Activated gamma-delta T cell treated with anti-CD3 and anti-CD28 coated beads, Interleukin-2, amount 50 U/mL, for 16 hours (primary cell): ENCODE measurements at places on chromosomes 5 and 9.

DNA sequence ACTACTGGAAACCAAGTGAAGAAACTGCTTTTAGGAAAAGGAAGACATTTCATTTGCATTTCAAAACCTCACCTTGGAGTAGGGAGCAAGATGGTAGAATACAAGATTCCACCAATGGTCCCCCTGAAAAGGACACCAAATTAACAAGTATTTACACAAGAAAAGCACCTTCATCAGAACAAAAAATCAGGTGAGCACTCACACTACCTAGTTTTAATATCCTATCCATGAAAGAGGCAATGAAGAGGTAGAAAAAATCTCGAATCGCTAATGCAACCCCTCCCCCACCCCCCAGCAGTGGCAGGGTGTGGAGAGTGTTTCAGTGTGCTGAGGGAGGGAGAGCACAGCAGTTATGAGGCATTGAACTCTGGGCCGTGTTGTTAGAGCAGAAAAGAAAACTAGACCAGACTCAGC lies 1397.0 kb upstream of the C9orf72 start:
- DNase-seq, result no peak

DNA sequence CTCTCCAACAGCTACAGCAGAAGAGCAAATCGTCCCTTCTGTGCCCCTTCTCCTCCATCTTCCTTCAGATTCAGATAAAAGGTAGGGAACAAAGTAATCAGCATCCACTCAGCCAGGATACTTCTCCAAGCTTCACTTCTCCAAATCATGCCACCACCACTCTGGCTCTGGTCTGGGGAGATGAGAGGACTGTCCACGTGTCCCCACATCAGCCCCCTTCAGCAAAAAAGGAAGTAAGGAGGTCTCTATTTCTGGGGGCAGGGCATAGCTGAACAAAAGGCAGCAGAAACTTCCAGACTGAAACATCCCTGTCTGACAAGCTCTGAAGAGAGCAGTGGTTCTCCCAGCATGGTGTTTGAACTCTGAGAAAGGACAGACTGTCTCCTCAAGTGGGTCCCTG lies 116.9 kb downstream of the C5orf15 start:
- DNase-seq, result no peak

GRCh38 chr5:18985171-18985758 lies 1002.7 kb downstream of the CDH18 start:
- DNase-seq, result no peak

- no peak for DNase-seq
Observed at GRCh38 chr5:67581203-67581602, 384.6 kb upstream of the CD180 start.

DNA sequence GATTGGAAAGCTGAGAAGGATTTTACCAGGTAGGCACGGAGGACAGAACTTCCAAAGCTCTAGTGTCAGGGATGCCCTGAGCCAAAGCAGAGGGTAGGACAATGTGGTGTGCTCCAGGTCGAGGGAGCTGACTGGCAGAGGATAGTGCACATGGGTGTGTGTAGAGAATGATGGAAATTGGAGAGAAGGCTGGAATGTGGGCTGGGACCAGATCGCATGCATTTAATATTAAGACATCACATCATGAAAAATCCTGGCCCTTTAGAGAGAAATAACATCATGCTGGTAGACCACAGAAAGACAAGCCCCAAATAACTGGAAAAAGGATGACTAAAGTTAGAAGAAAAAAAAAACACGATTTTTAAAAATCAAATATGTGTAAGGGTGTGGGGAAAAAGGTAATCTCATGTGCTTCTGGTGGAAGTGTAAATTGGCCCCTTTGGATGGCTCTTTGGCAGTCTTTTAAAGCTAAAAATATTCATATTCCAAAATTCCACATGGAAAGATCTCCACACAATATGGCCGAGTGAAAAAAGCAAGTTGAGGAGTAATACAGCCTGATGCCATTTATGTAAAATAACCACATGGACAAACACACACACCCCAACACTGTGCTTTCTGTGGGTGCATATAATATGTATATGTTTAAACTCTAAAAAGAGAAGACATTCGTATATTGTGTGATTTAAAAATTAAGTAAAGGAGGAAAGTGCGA lies 67.0 kb upstream of the TGFBR1 start:
- DNase-seq, result no peak

- no peak for DNase-seq
Observed at GRCh38 chr5:153884612-153884957, 154.1 kb downstream of the FAM114A2 start.

- no peak for DNase-seq
Observed at GRCh38 chr5:137641148-137641547, 94.7 kb downstream of the KLHL3 start.

GRCh38 chr5:130109152-130109551 lies 204.9 kb downstream of the CHSY3 start:
- DNase-seq, result no peak

- no peak for DNase-seq
Observed at GRCh38 chr9:71003346-71003745, 118.1 kb downstream of the TRPM3 start.

- no peak for DNase-seq
Observed at GRCh38 chr9:97501972-97502221, 431 bp downstream of the TMOD1 start.
